ENCODE measurements at places on chromosomes 1 and 21. TPM values are rescaled to one million over a fixed set of nuclear protein-coding genes. Genes with fewer than 3 reads are reported as not detected.

Gene RGS13
- total RNA-seq, result not detected

Gene MROH9
- total RNA-seq, result under 0.01 TPM

Gene CFAP57
- total RNA-seq, result not detected

Gene B3GALT2
- 2.1 TPM for total RNA-seq

Gene PTPN7
- total RNA-seq, result not detected

Gene ANGPTL1
- 12.1 TPM for total RNA-seq

- no peak for DNase-seq
Observed at GRCh38 chr1:36771240-36771639, 263.1 kb downstream of the GRIK3 start.

- DNase-seq, result no peak
Observed at GRCh38 chr1:228514421-228514820, 27.2 kb downstream of the RNF187 start.

GRCh38 chr1:46133181-46133658 is 791 bp upstream of the PIK3R3 start:
- DNase-seq, result peak; percentile 66

GRCh38 chr1:13586001-13586400 is 2.4 kb downstream of the PDPN start:
- peak; percentile 56 for DNase-seq

DNA sequence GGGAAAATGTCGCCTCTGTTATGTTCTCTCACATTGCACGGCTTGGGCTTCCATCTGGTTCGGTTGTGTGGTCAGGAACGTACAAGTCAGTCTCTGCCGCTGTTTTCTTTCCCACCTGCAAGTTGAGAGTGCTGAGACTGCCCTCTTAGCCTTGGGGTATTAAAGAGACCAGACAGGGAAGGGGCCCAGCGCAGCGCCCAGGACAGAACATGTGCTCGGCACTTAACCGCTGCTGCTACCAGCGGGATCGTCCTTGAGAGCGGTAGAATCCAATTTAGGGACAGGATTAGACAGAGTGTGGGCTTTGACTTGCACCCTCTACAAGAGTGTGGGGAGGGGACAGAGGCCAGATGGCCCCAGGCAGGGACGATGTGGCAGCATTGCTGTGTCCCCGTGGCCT is 17.7 kb upstream of the AGPAT3 start:
- peak; percentile 36 for DNase-seq

DNA sequence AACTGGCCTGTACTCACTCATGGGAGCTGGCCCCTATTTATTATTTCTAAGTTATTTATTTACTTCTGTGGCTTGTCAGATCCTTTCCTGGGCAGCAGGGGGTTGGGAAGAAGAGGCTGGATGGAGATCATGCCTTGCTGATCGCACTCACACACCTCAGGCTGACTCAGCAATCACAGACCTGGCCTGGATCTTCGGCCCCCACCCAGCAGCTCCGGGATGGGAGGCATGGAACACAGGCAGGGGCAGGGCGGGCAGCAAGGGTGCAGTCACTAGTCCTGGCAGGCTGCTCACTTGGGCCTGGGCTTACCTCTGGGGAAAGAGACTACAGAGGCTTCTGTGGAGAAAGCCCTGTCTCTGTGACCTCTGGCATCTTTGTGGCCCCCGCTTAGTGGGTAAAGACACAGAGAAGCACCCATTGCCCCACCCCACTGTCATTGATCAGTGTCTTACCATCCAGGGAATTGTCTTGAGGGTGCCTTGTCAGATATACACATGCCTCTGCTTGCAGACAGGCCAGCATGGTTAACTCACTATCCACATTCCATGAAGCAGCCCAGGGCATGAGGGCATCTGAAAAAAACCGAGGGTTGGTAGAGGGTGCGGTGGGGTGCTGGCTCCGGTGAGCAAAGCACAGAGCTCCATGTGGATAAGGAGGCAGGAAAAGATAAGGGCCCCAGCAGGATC is 3.7 kb downstream of the ARTN start:
- DNase-seq, result peak; percentile 69

GRCh38 chr1:11000526-11000925 is 11.9 kb upstream of the TARDBP start:
- DNase-seq, result no peak

DNA sequence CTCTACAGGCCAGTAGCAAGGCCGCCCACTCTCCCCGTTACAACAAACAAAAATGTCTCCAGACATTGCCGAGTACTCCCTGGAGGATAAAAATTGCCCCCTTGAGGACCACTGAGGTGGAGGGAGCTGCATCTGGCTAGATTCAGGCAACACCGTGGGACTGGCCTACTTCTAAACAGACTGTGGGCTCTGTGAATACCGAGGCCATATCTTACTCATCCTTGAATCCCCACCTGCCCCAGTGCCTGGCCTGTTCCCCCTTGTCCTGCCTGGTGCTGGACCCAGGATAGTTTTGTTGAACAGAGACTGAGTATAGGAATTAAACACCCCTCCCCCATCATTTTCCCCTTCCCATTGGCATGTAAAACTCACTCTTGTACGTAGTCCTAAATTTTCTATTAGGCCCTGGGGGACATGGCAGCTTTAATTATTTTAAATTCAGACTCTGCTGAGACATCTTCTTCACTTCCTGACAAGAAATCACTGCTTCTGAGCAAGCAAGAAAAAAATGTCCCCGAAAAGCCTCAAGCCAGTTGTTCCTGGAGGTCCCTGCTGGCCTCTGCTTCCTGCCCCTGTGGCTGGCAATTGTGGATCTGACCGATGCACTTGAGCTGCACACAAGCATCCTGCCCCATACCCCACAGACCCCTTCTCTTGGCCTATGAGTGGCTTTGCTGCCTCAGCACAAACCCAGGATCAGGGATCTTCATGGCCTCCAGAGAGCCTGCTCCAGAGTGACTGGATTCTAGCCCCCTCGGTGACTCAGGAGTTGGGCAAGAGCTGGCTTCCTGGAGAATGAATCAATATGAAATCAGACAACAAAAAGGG is 111.0 kb downstream of the ACTL8 start:
- DNase-seq, result peak; percentile 94

GRCh38 chr1:221557013-221557412 is 184.9 kb downstream of the DUSP10 start:
- peak; percentile 25 for DNase-seq

DNA sequence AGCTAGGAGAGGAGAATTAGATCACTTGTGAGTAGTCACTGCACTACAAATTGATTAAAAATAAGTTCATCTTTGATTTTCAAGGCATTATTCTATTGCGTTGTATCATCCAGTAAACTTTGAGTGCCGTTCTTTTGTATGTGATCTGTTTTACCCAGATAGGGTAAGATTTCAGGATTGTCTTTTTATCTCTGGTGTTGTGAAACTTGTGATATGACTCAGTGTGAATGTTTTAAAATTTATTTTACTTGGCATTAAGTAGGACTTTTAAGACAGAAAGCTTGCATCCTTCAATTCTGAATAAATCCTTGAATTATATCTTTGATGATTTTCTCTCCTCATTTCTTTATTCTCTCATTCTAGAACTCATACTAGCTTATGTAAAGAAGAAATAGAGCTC is 93.3 kb upstream of the ADAMTS5 start:
- peak; percentile 36 for DNase-seq

- DNase-seq, result no peak
Observed at GRCh38 chr1:224619209-224619608, 3.1 kb downstream of the CNIH3 start.

- DNase-seq, result peak; percentile 39
Observed at GRCh38 chr1:114695430-114696058, at the start of gene AMPD1. TSS of gene AMPD1 (minus strand) at chr1:114695546. CDS start at chr1:114695471, 75 bp downstream.

DNA sequence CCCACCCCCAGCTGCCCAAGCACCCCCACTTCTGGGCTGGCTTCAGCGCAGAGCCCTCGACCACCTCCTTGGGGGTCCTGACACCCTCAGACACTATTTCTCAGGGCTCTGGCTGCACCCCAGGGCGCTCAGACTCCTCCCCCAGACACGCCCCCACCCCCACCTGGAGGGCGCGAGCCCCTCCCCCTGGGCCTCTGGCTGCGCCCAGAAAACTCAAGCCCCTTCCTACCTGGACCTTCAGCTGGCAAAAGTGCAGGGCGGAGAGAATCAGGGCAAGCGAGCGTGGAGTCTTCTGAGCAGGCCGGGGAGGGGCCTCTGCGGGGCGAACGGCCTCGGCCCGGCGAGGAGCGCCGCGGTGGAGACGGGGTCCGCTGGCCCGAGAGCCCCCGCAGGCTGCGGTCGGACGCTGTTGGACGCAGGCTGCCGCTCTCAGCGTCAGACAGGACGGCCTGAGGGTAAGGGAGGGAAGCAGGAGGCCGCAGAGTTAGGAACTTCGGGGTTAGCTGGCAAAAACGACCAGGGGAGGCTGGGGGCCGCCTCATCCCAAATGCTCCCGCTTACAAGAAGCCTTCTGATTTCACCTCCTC is 17.4 kb upstream of the NBPF1 start:
- peak; percentile 80 for DNase-seq

- peak; percentile 82 for DNase-seq
Observed at GRCh38 chr1:201647094-201647493, 108.2 kb downstream of the NAV1 start.

DNA sequence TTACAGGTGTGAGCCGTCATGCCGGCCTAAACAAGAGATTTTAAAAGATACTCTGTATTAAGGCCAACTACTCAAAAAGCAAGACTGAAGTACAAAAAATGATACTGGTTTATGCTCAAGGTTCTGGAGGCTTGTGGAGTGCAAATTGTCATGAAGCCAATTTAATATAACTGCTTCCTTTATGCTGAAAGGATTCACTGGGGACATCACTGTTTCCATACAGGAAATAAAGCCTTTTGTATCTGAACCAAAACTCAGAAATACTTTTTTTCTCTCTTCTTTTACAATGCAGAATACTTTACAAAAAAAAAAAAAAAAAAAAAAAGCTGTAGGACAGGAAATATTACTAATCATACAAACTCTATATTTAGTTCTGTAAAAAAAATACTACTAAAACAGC is 55.5 kb upstream of the CNN3 start:
- DNase-seq, result no peak

- peak; percentile 49 for DNase-seq
Observed at GRCh38 chr1:184110272-184111204, 59.0 kb downstream of the TSEN15 start.

- no peak for DNase-seq
Observed at GRCh38 chr21:17191346-17191993, 321.4 kb upstream of the CXADR start.

- DNase-seq, result peak; percentile 5
Observed at GRCh38 chr1:185154912-185155513, 1.7 kb downstream of the TRMT1L start.

DNA sequence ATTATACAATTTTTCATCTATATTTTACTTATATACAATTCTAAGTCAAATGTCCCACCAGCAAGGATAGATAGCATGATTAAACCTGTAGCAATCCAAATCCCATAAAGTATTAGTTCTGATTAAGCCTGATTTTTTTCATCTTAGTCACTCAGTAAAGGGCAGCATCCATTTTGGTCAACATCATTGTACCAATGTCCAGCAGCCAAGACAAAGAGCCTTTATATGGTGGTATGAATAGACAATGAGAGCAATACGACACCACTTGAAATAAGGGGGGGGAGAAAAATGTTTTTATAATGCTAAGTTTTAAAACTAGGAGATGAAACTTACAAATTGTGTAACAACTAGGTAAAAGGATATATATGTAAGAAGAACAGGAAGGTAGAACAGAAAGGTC is 7.4 kb downstream of the ZNF644 start:
- no peak for DNase-seq

DNA sequence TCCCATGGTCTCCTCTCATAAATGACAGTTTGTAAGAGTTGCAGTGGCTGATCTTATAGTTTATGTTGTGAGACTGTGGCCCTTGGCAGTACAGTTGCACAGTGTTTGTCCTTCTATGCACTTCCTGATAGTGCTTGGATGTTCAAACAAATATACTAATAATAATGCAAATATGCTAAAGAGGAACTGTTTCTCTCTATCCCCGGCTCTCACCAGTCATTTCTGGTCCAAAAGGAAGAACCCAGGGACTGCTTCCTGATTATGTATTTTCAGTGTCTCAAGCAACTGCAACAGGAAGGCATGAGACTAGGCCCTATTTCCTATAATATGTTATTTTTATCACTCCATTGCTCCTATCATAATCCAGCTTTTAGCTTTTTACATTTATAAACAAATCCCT is 17.0 kb upstream of the SUCO start:
- no peak for DNase-seq

DNA sequence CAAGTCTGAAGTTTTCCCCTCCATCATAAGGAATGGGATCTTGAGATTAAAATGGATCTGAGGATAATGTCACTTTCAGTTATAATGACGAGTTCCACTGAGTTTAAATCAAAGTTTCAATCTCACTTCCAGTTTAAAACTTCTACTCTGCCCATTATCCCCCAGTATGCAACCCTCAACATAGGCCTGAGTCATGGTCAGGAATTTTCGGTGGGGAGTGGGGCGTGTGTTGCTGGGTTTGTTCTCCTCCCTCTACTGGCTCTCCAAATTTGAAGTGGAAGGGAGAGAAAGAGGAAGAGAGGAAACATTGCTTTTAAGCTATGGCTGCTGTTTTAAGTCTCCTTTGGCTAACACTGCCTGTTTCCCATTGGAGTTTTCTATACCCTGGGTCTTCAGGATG is 152.9 kb downstream of the TM2D1 start:
- DNase-seq, result no peak

DNA sequence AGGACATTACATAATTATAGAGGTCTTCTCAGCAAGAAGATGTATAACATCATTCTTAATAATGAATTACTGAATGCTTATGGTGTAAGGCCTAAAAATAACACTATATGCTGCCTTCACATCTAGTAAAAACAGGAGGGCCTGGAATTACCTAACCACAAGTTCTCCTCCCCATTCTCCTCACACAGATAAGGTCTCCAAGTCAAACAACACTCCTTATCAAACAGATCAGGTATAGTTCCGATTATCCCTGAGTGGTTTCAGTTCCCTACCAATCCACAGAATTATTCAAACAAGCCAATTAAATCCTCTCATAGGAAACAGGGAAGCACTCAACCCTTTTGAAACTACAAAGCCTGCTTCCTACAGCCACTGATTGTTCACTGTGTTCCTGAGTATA is 4.0 kb upstream of the AGBL4 start:
- DNase-seq, result no peak

DNA sequence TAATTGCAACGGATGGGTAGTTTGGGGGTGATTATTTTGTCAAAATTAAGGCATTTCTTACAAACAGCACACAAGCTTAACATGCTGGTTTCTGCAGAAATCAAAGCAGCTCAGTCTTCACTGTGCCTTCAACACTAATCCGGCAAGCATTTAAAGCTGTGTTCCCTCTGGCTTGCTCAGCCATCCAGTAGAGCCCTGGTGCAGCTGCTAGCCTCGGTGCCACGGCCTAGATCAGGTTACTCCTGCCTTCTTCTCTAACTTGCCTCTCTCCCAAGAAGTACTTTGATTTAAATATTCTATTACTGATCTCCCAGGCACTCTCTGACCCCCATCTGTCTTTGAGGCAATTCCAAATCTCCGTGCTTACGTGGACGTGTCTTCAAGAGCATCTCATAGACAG is 85.6 kb downstream of the GREM2 start:
- DNase-seq, result no peak

DNA sequence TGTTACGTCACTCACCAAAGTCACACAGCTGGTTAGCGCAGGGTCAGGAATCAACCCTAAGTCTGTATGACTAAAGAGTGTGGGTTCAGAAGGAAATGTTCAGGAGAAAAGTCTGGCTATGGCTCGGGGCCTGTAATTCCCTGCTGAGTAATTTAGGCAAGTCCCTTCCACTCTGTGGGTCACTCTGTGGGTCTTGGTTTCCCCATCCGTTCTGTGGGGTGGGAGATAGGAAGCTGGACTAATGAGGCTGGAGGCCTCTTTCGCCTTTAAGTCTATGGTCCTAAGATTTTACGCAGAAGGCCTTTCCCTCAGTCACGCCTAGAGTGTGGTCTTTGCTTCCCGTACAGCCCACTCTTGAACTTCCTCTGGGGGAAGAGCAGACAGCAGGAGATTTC is 14.3 kb upstream of the MED18 start:
- DNase-seq, result peak; percentile 46
